ENCODE measurements at places on chromosomes 11 and 22.

DNA sequence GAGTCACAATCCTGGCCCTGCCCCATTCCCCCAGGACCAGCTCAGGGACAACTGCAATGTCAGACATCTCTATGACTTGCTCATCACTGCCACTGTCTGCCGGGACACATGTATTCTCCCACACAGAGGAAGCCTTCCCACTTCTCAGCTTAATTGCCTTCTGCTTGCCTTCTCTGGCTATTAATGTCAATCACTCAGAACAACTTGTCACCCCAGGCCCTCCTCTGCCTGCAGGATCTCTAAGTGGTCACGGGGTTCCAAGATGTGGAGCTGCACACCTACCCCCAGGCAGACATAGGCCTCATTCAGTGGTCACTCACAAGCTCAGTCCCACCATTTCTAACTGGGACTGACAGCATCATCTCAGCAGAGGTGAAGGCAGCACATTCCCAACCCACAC is 15.1 kb downstream of the PLEKHA7 start:
- no peak for DNase-seq

DNA sequence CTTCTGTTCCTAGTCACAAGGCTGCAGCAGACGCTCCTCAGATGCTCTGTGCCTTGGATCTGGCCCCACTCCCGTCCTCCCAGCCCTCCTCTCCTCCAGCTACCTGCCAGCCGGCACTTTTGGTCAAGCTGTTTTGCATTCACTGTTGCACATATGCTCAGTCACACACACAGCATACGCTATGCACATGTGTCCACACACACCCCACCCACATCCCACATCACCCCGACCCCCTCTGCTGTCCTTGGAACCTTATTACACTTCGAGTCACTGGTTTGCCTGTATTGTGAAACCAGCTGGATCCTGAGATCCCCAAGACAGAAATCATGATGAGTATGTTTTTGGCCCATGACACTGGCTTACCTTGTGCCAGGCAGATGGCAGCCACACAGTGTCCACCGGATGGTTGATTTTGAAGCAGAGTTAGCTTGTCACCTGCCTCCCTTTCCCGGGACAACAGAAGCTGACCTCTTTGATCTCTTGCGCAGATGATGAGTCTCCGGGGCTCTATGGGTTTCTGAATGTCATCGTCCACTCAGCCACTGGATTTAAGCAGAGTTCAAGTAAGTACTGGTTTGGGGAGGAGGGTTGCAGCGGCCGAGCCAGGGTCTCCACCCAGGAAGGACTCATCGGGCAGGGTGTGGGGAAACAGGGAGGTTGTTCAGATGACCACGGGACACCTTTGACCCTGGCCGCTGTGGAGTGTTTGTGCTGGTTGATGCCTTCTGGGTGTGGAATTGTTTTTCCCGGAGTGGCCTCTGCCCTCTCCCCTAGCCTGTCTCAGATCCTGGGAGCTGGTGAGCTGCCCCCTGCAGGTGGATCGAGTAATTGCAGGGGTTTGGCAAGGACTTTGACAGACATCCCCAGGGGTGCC is 109.8 kb downstream of the BCR start:
- no peak for DNase-seq

DNA sequence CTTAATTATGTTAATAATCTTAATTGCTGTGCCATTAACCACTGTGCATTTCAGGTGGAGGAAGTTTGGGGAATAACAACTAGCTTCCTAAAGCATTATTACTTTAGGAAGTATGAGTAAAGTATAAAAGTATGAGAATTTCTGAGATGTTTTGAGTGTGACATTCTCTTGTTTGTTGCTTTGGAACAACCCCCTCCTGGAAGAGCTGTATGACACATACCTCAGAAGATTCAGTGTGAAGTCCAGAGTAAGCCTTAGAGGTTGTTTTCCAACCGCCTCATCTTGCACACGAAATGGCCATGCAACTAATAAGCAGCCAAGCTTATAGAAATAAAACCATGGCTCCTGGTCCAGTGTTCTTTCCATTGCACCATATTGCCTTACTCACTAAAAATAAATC is 21.7 kb downstream of the CCDC81 start:
- DNase-seq: no peak

DNA sequence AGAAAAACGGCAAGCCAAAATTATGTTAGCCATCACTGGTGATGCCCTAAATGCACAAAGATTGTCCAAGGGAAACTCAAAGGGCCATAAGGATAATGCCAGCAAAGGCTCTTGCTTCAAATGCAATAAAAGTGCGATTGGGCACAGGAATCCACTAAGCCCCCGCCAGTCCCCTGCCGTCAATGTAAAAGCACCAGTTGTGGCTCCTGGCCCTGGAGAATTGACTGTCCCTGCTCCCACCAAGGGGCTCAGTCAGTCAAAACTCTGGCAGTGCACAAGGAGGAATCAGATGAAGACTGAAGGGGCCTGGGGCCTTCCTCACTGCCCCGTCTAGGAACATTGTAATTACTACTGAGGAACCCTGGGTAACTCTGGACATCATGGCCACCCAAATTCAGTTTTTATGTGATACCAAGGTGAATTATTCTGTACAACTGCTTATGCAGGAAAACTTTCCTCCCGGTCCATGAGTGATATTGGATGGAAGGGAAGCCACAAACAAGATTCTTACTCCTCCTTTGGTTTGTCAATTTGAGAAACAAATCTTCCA is 85.6 kb downstream of the PIWIL4 start:
- DNase-seq: no peak

DNA sequence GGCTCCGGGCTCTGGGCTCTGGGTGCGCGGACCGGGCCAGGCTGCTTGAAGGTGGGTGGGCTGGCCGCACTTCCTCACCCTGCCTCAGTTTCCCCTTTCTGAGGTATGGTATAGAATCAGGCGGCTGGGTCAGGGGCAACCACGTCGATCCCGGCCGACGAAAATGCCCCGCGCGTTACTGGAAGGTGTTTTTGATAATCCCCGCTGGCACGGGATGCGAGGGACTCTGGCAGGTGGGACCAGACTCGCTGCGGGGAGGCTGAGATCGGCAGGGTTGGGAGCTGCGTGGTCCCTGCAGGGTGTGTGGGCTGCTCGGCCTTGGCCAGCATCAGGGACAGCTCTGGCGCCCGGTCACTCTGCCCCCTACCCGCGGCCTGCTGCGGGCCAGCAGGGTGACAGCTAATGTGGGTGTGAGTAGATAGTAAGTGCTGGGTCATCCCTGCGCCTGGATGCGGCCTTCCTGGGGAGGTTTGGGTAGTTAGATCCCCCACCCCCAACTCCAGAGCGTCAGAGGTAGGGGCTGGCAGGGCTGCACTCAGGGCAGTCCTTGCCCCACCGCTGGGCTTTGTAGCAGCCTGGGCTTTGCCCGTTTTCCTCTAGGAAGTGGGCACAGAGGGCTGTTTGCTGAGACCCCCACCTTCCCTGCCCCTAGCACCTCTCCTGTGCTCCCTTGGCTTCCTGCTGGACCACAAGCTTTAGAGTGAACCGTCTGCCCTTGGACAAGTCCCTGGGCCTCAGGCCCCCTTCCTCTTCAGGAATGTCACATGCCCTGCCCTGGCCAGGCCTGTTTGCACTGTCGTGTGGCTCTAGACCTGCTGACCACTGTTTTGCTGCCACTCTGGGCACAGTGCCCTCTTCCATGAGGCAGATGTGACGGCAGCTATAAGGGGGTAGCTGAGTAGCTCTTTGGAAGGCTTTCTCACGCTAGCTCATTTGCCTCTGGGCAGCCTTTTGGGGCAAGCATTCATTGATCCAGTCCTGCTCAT is 579 bp downstream of the TANGO2 start:
- DNase-seq: no peak

DNA sequence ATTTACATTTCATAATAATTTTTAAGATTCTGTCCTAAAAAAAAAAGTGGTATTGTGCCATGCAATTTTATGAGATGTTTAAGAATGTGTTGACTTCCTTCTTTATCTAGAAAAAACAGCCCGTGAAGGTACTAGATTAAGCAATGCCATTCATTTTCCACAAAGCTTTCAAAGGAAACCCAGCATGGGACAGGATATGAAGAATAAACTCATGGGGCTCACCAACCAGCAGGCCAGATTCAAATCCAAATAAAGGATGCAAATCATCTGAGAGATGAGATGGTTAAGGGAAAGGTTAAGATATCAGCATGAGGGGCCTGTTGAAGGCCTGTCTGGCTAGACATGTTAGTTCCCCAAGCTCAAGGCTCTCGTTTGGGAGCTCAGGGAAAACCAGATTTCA is 199.1 kb downstream of the SWAP70 start:
- no peak for DNase-seq

GRCh38 chr11:122749005-122749687 is 89.2 kb upstream of the CRTAM start:
- DNase-seq: no peak

DNA sequence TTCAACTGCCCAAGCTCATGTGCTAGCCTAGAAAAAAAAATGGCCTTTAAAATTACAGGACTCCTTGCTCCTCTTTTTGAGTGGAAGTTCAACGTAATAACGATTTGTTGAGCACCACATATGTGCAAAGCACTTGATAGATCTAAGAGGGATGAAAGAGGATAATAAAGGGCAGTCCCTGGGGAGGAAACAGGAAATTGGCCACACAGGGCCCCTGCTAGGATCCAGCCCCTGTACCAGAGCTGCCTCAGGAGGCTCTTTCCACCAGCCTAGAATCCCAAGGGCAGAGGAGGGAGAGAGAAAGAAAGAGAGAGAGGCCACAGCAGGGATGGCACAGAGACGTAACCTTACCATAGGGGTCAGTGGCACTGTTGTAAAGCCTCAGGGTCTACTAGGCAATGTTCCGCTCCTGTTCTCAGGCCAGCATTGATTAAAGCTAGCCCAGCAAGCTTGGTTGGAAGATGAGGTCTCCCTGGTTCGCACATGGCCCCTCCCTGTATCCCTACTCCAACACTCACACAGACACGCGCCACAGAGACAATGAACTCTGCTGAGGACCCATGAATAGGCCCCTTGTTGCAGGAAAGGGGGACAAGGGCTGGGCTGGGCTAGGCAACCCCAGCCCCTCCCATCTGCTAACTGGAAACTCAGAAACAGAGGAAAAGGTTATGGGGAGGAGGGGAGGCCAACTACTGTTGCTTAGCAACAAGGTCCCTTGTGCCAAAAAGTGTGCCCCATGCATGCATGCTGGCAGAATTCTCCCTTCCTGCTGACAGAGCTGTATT is at the start of gene TMPRSS5:
Gene TMPRSS5 (minus strand): TSS at position 438 of the 785 bp plus-strand sequence. CDS start 84 bp downstream, at position 354.
- no peak for DNase-seq

DNA sequence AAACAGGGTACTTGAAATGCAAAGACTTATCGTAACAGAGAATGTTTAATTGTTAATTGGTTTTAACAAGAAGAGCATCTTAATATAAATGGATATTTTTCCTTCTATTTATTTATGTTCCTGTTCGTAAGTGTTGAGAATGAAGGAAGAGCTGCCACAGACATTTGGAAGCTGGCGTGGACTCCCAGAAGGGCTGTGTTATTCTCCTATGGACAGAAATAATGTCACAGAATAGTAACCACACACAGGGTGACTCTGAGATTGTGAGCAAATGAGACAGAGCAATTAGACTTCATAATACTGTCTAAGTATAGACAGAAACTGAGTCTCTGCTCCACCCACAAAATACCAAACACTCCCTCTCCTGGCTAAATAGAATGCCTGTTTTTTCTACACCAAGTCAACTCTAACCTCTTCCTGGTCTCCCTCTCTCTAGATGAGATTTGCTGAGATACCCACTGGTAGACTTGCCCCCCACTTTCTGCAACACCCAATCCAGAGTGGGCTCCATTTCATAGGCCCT is 6.1 kb downstream of the APOL3 start:
- DNase-seq: no peak

GRCh38 chr22:27913162-27913741 is 5.8 kb downstream of the PITPNB start:
- DNase-seq: no peak

- no peak for DNase-seq
These were observed 18.3 kb upstream of the ACCSL start for GRCh38 chr11:44029507-44029845.

DNA sequence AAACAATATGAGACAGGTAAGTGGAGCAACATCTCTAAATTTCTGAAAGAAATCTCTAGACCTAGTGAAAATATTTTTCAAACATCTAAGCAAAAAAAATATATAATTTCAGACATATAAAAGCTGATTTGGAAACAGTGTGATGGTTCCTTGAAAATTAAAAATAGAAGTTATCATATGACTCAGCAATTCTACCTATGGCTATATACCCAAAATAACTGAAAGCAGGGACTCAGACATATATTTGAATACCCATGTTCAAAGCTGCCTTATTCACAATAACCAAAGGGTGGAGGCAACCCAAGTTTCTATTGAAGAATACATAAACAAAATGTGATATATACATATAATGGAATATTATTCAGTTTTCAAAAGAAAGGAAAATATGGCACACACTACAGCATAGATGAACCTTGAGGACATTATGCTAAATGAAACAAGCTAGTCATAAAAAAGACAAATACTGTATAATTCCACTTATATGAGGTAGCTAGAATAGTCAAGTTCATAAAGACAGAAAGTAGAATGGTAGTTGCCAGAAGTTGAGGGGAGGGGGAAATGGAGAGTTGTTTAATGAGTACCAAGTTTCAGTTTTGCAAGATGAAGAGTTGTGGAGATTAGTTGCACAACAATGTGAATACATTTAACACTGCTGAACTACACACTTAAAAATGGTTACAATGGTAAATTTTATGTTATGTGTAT is 300.4 kb downstream of the TTC28 start:
- DNase-seq: no peak

DNA sequence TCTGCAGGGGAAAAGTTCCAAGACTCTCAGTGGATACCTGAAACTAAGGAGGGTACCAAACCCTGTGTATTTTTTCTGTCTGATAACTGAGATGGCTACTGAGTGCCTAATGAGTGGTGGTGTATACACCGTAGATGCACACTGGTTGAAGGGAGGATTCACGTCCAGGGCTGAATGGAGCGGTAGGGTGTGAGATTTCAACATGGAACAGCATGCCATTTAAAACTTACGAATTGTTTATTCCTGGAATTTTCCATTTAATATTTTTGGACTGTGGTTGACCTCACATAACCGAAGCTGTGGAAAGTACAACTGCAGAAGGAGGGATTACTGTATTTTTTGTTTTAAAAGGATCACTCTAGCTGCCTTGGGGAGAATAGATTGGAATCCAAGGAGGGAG is 322.5 kb upstream of the SORL1-AS1 start:
- no peak for DNase-seq

GRCh38 chr22:19880786-19881569 is 26.3 kb upstream of the GNB1L start:
- DNase-seq: peak; percentile 96

GRCh38 chr11:4027746-4028145 is 66.9 kb upstream of the RRM1 start:
- DNase-seq: no peak

- DNase-seq: peak; percentile 65
These were observed 15.5 kb upstream of the NNMT start for GRCh38 chr11:114280696-114281095.
